ENCODE measurements at places on chromosomes 4 and X.
A peak's percentile ranks its signal among the peaks of the same experiment; 100 is the strongest.

DNA sequence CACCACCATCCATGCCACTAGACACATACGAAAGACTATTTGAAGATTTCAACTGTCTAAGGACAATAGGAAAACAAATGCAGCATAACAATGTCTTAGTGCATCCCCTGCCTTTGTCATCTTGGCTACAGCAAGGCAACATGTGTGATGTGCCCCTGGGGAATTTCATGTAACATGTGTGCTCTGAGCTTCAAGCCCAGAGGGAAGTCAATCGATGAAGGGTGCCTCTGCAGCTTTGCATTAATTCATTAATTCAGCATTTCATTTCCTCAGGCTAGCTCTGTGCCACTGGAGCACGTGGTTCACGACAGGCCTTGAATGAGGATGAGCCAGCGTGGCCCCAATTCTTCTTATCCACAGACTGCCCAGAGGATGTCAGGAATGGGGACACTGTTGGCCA lies 253.9 kb upstream of the GPC4 start:
- no peak for DNase-seq

DNA sequence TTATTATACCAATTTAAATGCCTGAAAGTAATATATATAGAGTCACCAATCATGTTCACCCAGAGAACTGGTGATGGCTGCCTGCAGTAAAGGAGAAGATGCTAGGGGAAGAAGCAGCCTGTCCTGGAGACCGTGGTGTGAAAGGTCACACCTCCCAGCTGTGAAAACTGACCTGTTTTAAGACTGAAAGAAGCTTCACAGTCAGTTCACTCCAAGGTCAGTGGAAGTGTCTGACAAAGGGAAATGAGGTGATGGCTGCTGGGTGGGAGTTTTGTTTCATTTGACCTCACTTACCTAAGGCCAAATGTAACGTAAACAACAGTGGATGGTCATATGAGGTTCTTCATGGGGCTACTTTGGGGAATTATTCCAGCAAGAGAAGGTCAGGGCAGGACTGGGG lies 352.1 kb upstream of the GATB start:
- DNase-seq = no peak

- DNase-seq = peak; percentile 70
These were observed at the start of gene GALNT7 for GRCh38 chr4:173168396-173169177. TSS of gene GALNT7 (plus strand) at chr4:173168811. CDS start at chr4:173168836, 25 bp downstream.

GRCh38 chr4:1222036-1222789 lies 26.7 kb downstream of the CTBP1 start:
- no peak for DNase-seq

DNA sequence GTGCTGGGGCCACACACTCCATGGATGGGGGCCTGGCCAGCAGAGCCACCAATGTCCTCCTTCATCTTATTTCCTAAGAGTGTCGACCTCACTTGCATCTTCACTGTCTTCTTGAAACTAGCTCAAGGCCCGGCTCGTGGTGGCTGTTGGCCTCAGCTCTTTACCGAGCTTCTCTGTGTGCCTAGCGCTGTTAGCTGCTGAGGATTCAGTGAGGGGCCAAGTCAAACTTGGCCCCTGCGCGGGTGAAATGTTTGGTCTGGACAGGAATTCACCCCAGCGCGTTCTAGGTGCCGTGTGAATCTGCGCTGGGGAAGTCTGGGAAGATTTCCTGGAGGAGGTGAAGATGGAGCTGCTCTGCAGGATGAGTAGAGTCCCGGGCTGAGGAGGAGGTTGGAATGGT lies 8.5 kb downstream of the SORCS2 start:
- DNase-seq = no peak

DNA sequence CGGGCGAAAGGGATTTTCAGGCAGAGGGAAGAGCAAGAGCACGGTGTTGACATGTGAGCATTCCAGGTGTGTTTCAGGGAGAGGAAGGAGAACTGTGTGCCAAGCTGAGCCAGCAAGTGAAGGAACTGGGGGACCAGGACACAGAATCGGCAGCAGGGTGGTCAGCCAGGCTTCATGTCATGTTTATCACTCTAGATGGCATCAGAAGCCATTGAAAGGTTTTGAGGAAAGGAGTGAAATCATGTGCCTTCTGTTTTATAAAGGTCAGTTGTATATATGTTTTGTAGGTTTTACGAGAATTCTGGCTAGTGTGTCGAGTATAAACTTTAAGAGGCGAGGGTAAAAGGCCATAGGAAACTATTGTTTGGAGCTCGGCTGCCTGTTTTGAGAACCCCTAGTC lies 682.3 kb downstream of the TRIML1 start:
- DNase-seq = no peak

DNA sequence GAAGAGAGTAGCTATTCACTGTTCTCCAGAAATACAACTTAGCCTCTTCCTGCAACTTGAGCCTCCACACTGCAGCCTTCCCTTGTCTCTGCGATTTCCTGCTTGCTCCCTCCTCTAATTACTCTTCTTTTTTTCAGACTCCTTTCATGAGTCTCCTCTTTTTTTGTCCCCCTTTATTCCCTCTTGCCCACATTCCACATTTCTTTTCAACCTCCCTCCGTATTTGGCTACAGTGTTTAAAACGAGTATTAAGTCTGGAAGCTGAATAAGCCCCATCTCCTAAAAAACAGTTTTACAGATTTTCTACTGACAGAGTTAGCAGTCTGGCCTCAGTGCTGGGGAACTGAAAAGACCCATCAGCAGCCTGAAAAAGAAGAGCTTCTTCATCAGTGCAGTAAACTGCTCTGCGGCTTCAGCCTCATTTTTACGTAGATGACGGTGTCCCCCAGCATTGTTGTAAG lies 141.5 kb downstream of the TENM3 start:
- no peak for DNase-seq

DNA sequence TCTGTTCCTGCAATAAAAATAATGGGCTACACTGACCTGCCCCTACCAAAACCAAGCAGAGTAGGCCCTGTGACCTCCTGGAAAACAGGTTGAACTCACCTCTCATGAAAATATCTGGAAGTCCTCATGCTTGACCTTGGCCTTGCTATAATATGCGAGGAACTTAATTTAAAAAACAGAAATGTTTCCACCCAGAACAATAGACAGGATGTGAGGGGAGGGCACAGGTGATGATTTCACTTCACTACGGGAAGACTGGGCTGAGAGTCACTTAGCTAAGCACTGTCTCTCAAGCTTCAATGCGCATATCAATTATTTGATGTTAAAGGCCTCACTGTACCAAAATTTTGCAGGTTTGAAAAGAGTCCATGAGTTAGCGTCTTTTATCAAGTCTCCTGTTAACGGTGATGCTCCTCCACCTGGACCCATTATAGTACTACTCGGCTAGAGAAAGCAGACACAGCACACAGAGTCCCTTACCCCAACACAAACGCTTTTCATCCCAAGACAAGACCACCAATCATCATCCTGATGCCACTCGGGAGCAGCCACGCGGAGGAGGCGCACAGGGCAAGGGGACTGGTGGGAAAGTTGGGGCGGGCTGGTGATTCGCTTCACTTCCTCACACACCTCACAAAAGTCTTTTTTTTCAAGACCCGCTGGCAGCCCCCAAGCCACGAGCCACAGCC lies 25.9 kb downstream of the ZNF721 start:
- no peak for DNase-seq

- no peak for DNase-seq
These were observed 173.9 kb downstream of the SCFD2 start for GRCh38 chr4:53191997-53192396.

DNA sequence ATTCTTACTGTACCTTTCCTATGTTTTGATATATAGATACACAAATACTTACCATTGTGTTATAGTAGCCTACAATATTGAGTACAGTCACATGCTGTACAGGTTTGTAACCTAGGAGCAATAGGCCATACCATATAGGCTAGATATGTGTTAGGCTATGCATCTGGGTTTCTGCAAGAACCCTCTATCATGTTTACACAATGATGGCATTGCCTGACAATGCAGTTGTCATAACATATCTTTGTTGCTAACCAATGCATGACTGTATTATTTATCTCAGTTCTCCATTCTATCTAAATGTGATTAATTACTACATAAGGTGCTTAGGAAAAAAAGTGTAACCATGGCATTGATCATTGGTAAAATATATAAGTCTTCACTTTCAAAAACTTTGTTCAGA lies 10.0 kb upstream of the SPCS3 start:
- no peak for DNase-seq

Measured in 8988T (cell line).